ENCODE measurements at places on chromosomes 6 and 20.

GRCh38 chr6:36035225-36035624 lies 7.6 kb downstream of the MAPK14 start:
- DNase-seq: no peak

GRCh38 chr6:105753207-105753606 lies 332.9 kb upstream of the PRDM1 start:
- no peak for DNase-seq

- DNase-seq: no peak
Observed at GRCh38 chr6:109524129-109524528, 41.1 kb upstream of the ZBTB24 start.

DNA sequence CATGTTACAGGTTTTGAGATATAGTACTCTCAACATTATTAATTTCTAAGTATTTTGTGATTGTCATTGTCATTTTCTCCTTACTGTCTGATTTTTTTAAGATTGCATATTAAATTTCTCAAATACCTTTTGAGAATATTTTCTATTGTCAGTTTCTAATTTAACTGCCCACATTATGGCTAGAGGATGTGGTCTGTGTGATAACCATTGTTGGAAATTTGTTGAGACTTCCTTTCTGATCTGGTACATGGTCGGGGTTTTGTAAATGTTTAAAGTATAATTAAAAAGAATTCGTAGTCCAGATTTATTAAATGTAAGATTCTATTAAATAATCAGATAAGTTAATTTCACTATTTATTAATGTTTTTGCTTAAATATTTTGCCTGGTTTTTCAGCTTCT lies 60.1 kb downstream of the SLX4IP start:
- no peak for DNase-seq

DNA sequence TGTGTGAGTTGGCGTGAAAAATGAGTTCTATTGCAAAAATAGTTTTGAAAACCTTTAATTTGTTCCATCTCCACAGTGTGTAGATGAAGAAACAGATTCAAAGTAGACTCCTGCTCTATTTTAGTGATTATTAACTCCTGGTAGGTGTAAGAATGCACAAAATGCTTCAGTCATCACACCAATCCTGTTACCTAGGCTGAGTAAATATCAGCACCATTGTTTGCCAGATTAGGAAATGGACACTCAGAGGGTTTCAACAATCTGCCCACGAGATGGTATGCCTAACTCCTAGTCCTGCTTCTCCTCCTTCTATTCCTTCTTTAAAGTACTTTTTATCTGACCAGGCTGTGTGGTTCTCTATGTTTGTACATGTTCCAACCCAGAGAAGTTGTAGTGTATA lies 108.9 kb upstream of the AHI1 start:
- DNase-seq: no peak

- no peak for DNase-seq
Observed at GRCh38 chr6:156464100-156464878, 312.9 kb upstream of the ARID1B start.

- no peak for DNase-seq
Observed at GRCh38 chr6:21808551-21809242, 215.1 kb downstream of the SOX4 start.

DNA sequence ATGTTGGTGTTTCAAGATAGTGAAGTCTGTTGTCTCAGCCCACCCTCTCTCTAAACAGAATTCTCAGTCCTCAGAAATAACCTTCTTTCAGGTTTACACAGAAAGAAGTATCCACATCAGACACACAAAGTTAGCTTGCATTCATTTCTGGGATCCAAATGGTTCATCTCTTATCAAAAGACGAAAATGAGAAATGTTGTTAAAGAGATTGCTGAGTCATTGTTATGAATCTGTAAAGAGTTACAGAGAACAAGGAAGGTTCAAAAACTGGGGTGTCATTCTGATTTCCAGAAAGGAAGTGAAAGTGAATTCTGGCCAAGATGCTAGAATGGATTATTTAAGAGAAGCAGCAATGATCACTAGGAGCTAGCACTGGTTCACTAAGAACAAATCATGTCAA lies 90.5 kb upstream of the ATXN1 start:
- DNase-seq: no peak

DNA sequence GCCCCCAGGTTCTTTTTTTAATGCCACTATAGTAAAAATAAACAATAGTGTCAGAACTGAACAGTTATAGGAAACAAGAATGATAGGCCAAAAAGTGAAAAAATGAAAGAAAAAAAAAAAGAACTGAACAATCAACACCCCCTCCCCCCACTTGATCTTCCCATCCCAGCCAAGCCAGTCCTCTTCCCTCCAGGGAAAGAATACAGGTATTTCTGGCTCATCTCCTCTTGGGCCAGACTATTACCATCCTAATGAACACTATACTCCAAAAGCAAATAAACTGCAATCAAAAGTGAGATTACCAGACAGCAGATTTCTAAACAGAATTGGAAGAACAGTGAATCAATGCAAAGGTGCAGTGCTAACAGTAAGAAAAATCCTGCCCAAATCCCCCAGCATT lies 21.3 kb upstream of the C20orf203 start:
- no peak for DNase-seq

- DNase-seq: no peak
Observed at GRCh38 chr6:127786109-127786508, 114.7 kb downstream of the THEMIS start.

DNA sequence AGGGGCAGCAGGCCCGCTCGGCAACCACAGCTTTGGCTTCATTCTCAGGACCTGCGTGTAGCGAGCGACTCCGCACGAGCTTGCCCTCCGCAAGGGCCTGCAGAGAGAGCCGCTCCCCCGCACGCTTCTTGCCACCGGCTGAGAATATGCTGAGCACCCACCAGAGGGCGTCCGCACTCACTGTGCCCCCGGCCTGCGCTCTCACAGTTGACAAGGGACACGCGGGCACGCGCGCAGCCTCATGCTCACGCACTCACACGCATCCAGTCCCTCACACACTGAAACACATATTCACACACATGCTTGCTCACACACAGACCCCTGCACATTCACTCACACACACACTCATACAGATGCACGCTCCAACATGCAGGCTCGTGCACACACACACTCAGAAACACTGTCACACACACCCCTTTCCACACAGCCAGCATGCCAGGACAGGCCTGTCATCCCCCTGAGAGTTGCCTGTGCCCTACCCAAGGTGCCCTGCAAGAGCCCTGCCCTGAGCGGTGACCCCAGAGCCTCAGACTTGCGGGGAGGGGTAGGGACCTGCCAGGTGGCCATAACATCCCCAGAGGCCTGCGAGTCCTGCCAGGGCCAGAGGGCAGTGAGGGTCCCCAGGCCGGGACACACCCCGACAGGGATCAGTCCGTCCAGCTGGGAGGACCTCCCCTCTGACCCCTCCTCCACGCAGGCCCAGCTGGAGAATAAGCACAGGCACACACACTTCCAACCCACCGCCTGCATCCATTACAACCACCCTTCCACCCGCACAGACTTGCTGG lies 174.1 kb downstream of the BMP7 start:
- peak; percentile 43 for DNase-seq

DNA sequence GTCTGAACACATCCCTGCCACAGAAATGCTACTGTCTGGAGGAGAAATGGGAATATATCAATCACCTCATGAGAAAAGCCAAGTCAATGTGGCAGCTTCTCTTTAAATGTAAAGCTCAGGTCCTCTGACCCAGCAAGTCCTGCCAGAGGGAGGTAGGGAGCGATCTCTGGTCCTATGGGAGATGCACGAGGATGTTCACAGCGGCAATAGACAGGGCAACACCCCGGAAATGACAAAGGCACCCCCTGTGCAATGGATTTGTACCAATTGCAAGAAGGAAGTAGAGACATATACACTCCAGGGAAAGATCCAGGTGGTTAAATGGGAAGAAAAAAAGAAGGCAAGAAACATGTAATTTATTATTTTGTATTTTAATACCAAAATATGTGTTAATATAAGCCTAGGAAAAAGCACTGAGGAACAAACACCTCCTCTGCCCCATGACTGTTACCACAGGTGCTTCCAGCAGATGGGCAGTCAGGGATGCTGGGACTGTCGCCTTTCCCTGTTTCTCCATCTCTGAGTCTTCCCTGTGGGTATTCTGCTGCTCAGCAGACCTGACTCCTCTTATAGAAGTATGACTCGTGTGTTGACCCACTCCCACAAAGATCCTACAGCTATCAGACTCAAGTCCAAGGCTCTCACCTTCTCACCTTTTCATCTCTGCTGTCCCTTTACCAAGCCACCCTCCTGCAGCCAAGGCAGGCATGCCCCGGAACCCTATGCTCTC lies 20.8 kb downstream of the ATP9A start:
- no peak for DNase-seq

- no peak for DNase-seq
Observed at GRCh38 chr20:33242319-33243100, 6.7 kb downstream of the BPIFA1 start.

DNA sequence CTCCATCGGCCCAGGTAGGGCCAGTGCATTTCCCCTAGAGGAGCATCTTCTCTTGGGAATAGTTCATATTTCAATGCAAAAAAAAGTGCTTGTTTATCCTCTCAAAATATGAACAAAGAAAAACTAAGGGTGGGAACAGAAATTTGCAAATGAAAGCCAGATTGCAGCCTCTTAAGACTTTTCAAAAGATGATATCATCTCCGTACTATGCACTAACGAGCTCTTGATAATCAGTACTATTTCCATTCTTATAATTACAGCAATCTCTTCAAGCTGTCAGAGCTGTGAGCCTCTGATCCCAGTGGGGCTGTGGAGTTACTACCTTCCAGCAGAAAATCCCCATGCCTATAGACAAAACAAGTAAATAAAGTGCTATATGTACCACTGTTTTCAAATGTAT lies 77.1 kb downstream of the SOD2 start:
- no peak for DNase-seq

DNA sequence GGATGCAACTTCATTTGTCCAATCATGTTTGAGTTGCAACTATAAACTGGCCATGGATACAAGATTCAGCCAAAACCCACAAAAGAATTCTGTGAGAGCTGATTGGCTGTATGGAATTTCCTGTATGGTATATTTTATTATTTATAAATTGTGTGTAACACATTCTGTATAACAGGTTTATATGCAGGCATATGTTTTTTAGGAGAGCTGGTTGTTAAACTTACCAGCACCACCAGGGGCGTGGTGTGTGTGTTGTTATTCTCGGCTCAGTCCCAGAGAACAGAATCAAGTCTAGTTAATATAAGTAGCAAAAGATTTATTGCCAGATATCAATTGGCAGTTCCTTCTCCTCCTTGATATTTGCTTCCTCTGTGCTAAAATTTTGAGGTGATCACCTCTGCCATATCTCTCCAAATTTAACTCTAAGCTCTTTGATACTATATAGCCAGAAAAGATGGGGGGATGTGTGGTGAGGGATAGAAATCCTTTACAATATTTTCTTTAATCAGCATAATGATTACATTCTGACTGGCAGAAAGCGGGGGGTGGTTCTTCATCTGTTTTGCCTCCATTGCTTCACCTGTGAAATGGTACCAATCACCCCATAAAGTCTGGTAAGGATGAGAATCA lies 22.9 kb downstream of the CNBD2 start:
- DNase-seq: no peak

- no peak for DNase-seq
Observed at GRCh38 chr6:12601881-12602280, 114.7 kb upstream of the PHACTR1 start.

- no peak for DNase-seq
Observed at GRCh38 chr6:136657666-136658065, 107.4 kb upstream of the MAP7 start.

DNA sequence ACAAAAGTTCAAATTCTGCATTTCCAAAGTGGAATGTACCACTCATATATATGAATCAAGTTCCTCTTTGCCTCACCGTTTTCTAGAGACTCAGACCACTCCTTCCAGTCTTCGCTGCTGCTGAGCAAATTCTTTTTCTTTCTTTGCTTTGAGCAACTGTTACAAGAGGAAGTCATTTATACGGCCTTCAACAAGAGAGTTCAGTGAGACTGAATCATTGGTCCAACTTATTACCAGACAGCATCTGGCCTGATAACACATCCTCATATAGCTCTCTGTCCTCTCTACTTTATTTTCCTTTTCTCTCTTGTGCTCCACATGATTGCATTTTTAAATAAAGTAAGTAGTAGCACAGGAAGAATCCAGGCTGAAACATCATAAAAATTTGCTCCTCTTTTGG lies 652.7 kb downstream of the PHF3 start:
- DNase-seq: no peak

DNA sequence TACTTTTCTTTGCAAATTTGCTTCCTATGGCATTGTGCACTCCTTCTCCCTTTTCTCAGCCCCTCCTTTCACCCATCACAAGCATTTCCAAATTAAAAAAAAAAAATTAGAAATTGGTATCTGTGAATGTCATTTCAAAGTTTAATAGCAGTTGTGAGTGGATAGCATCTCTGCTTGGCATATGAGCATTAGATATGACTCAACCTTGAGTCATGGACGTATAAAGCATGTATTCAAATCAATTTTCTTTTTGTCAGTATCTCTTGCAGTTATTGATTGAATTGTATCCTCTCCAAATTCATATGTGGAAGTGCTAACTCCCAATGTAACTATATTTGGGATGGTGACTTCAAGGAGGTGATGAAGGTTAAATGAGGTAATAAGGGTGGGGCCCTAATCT lies 60.1 kb upstream of the MAP3K7 start:
- no peak for DNase-seq

GRCh38 chr6:122702841-122703240 lies 76.7 kb upstream of the FABP7 start:
- DNase-seq: no peak

DNA sequence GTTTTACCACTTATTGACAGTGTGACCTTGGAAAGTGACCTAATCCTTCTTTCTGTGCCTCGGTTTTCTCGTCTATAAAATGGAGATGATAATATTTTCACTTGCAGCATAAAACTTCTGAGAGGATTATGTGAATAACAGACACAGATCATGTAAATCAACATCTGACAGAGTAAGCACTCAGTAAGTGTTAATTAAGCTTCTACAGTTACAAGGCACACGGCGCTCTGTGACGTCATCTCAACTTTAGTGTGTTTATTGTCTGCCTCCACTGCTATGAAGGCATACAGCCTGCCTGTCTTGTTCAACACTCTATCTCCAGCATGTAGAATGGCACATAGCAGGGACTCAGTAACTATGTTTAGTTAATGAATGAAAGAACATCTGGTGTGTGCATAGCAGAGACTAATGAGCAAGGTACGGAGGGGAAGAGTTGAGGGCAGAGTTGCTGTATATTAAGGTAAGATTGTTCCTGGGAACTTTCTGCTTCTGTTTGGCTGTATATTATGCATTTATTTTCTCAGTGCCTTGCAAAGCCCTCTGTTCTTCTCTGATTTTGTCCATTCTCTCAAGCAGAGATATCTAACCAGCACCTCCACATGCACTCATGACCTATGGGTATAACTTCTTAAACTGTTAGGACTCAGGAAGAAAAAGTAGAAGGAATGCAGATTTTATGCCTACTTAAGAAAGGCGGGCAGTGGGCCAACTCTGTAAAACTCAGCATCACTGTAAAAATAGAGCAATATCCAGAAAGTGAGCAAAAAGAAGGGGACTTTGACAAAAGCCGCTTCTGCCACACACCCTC lies 66.4 kb upstream of the STMND1 start:
- no peak for DNase-seq

- DNase-seq: no peak
Observed at GRCh38 chr6:92297101-92297500, 1122.3 kb downstream of the EPHA7 start.
